ENCODE measurements at places on chromosomes 7 and 10.
A peak's percentile ranks its signal among the peaks of the same experiment; 100 is the strongest.

DNA sequence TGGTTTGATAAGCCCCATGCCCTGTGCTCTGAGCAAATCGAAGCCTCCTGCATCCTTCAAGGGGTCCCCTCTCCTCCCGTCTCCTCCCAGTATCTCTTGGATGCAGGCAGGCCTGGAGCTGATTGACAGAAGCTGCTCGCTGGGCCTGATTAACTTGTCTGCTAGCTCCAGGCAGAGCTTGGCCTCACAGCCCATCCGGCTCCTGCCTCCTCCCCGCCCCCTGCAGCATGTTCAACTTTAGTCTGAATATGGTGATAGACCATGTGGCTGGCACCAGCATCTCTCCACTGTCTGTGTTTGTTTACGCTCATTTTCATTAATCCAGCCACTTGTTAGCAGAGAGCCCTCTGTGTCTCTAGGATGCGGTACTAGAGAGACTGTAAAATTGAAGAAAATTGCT is 432.2 kb downstream of the DPP6 start:
- no peak for DNase-seq

DNA sequence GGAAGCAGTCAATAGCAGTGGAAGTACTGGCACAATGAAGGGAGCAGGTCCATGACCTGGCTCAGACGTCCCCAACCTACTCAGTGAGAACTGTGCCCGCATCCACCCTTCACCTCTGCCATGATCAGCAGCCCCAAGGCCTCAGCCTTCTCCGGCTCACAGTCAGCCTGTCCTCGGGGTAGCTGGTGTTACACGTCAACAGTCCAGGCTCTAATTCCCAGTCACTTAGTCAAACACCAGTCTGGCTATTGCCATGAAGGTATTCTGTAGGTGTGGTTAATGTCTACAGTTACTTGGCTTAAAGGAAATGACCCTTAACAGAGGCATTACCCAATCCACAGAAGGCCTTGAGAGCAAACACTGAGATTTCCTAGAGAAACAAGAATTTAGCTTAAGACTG is 49.1 kb downstream of the GRB10 start:
- DNase-seq = no peak

DNA sequence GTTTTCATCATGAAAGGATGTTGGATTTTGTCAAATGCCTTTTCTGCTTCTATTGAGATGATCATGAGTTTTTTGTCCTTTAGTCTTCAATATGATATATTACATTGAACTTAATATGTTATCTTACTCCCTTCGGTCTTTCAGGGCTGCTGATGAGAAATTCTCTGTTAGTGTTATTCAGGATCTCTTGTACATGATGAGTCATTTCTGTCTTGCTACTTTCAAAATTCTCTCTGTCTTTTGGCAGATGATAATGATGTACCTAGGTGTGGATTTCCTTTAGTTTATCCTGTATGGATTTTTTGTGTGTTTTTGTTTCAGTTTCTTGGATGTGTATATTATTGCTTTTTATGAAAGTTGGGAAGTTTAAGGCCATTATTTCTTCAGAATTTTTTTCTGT is 320.9 kb upstream of the NPSR1 start:
- no peak for DNase-seq

DNA sequence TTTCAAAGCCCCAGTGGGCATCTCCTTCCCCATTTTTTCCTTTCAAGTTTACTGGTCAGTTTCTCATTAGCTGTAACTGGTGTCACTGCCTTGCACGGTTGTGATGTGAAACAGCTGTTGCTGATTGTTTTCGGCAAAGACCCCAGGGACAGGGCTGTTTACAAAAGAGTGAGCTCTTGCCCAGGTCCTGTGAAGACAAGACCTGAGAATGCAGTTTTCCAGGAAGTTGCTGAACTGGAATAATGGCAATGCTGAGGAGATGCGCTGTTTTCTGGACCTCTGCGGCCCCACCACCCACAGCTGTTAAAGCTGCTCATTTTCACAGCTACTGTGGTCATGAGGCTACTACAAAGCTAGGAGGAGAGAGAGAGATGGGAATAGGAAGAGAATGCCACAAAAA is 116.6 kb upstream of the RSU1 start:
- DNase-seq = no peak

DNA sequence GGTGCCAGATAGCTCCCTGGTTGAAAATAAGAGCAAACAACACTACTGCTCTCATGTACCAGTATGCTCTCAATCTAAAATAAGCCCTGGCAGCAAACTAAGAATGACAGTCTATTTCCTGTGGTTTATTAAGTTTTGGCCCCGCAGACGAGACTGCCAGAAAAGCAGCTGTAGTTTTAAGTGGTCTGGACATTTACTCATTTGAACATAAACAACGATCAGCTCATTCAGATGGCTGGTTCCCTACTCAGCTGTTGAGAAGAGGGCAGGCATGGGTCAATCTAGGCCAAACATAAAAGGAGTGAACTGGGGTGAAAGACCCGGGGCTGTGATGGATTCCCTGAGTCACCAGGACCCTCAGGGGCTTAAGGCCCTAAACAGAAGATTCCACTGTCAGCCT is 4.5 kb downstream of the TRIL start:
- DNase-seq = no peak

DNA sequence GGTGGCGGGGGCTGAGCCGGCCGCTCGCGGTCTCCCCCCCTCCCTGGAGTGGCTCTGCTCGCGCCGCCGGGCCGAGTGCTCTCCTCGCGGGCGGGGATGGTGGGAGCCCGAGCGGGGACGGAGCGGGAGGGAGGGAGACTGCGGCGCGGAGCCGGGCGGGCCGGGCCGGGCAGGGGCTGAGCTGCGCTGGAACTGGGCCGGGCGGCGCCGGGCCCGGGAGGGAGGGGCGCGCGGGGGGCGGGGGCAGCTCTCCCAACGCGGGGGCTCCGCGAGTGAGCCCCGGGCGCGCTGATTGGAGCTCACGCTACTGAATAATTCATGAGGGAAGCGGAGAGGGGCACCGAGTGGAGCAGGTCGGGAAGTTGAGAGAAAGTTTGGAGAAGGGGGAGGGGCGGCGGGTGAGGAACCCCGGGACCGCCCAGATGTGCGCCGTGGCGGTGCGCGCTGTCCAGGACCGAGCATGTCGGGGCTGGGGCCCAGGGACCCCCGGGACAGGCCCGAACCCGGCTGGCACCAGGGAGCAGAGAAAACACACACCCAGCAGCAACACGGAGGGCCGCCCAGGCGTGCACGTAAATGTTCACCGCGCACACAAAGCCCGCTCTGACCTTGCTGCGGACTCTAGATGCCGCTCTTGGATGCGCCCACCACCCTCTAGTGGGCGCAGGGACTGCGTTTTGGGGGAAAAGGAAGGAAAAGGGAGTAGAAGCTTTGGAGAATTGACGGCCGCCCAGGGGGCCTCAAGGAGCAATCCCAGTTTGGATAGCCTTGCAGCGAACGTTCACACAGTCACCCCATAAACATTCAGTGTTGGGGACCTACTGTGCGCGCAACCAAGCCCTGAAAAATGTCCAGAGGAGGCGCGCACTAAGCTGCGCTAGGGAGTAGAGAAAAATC is at the start of gene EPHB4:
Gene EPHB4 (minus strand): TSS at position 194 of the 897 bp plus-strand sequence. CDS start 493 bp downstream, outside the sequence.
- no peak for DNase-seq

DNA sequence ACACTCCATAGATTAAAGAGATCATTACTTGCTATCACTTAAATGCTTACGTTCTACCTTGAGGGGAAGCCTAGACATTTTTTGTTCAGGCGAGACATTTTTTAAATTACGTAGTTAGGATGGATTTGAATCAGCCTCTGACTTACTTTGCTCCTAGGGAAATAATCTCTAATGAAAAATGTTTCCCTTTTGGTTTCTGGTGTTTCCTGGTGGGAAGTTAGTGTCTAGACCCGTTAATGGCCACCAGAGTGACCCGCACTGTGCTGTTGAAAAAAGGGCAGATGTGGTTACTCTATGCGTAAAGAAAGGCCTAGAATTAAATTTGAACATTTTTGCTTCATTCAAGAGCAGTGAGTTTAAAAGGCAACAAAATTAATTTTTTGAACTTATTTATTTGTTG is 3.8 kb downstream of the ZNF365 start:
- DNase-seq = no peak

- peak; percentile 53 for DNase-seq
Measured at GRCh38 chr7:105849122-105849855, 27.1 kb downstream of the ATXN7L1 start.

- DNase-seq = no peak
Measured at GRCh38 chr7:140402178-140402835, 1.6 kb upstream of the RAB19 start.

DNA sequence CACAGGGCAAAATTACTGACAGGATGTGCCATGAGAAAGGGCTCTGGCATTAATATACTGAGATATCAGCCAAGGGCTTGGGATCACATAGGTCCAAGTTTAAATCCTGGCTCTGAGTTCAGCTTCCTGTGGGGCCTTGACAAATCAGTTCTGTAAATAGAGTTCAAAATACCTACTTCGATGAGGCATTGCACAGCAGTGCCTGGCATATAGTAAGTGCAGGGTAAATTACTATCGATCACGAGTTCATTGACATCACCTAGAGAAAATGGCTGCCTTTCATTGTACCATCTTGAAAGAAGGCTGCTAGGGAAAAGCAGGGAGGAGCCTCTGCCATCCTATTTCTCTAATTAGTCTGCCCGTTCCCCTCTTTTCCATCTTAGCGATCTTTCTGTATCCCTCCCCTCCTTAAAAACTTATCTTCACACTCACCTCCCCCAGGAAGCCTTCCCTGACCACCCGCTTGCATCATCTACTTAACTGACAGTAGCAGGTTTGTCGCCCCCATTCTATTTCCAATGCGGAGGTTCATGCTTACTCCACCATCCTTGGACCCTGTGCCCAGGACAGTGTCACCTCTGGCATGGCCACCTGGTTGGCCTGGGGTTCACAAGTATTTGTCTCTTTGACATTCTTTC is 124.5 kb downstream of the C10orf105 start:
- no peak for DNase-seq

Data from CD4-positive, alpha-beta T cell treated with Interferon gamma for 1 hour (primary cell).